T-helper 17 cell (primary cell): ENCODE measurements at places on chromosomes 3 and 15.

GRCh38 chr15:61815356-61816083 is 244.7 kb downstream of the VPS13C start:
- no peak for DNase-seq

DNA sequence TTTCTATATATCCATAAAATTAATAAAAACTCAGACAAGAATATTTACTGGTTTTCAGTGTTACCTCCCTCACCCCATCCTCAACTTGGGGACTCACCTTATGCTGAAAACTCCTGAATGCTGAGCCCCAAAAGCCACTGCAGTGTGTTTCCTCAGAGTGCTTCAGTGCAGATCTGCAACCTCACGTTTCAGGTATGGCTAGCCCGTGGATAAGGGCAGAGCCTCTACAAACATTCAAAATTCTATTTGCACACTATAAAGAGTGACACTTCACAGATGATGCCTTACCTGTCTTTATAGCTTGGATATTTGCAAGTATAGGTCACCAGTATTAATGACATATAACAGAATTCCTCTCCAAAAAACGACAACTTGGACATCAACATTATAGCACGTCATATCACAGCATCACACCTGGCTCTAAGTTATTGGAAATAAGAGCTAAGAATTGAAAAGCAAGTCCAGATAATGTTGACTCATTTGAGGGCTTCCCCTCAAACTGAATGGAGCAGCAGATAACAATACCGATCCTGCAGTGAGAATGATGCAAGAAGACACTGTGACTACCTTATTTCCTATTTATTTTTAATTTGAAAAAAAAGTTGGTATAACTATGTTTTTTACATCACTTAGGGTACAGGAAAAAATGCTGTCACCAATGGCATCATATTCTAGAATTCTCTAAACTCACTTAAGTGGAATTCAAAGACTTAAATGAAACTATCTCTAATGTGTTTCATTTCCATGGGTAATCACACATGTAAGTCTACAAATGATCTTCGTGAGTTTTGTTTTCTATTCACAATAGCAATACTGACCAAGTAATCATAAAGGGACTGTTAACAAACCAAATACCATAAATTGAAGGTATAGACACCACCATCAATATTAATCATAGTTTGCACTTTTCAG is 40.7 kb upstream of the RSL24D1 start:
- no peak for DNase-seq

- no peak for DNase-seq
These were observed 17.7 kb downstream of the POC1A start for GRCh38 chr3:52136513-52136912.

GRCh38 chr15:36053746-36054145 is 507.8 kb upstream of the DPH6 start:
- DNase-seq = no peak

DNA sequence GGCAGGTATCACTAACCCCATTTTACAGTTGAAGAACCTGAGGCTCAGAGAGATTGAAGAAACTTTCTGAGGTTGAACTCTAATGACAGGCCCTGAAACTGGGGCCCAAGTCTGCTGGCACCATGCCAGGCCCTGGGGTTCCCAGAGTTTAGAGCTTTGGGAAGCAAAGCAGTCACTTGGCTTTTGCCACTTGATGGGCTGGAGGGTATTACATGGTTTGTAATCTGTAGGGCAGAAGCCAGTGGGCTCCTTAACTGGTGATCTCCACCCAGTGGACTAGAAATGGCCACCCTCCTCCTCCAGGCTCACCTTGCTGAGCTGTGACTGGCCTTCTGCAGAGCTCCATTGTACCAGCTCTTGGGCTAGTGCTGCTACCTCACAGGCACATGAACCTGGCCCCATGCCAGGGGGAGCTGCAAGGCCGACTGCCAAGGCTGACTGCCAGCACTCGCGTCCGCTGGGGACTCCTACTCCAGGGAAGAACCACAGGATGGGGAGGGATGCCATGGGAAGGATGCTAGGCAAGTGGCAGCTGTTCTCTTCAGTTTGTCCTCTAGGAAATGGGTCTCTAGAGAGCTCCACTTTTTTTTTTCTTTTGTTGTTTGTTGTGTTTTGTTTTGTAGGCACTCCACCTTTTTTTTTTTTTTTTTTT is 104.8 kb downstream of the ETFA start:
- no peak for DNase-seq

- DNase-seq = no peak
These were observed 460.0 kb downstream of the PDCD6IP start for GRCh38 chr3:34258271-34258998.

DNA sequence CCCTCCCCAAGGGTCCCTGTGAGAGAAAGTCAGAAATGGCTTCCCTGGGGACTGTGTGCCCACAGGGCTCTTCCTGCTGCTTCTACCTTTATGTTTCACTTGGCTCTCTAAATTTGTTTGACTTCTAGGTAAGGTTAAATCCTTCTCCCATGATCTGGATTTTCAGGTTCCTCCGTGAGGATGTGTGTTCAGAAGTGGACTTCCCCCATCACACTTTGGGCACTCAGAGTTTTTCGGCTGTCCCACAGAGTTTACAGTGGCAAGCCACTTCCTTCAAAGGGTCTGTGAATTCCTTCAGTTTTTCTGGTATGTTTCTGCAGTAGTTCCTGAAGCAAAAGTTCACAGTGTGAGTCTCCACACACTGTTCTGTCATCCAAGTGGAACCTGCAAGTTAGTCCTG is 30.9 kb upstream of the RARB start:
- DNase-seq = no peak

DNA sequence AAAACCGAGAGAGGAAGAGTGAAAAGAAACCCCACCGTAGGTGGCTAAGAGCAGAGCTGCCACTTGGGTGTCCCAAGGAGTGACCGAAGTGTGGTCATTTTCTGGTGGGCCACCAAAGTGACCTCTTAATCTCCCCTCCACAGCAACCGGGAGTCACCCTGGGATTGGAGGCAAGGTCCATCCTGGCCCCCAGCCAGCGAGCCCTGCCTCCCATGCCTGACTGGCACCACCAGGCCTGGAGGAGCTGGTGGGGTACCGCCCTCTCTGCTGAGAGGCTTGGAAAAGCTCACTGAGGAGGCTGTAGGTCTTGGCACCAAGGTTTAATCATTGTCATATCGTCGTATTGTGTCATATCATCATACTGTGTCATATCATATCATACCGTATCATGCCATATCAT is 74.0 kb upstream of the TRPM1 start:
- DNase-seq = no peak

DNA sequence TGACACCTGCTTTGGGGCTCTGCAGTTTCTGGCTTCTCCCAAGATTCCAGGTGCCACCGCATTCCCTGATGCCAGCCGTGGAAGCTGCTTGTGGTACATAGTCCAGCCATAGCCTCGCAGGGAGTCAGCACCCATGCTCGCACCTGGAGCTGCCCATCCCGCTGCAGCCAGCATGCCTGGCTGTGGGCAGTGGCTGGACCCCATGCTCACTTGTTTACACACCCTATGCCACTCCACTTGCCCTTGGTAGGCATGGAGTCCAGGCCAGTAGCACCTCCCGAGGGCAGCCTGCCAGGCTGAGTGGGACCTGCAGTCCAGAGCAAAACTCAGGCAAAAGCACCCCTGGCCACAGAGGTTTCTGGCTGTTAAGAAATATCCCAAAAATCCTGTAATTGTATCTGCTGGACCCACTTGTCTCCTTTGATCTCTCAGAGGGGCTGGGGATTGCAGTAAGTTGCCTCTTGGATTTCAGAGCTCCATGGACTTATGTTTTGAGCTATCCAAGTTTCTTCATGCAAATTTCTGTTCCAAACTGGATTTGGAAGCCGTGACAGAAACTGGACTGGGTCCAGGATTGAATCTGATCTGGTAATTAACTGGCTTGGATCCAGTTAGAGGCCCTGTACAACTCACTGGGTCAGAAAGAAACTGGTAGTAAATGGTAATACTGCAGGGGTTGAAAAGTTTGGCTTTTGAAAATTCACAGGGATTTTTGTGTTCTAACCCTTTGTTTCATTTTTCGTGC is 149.3 kb downstream of the FMN1 start:
- no peak for DNase-seq

- DNase-seq = no peak
These were observed 55.5 kb downstream of the BTD start for GRCh38 chr3:15657016-15657415.

- DNase-seq = no peak
These were observed 105.0 kb upstream of the ICE2 start for GRCh38 chr15:60583946-60584345.

GRCh38 chr15:90145259-90145658 is 43.0 kb upstream of the IDH2 start:
- DNase-seq = no peak

- no peak for DNase-seq
These were observed 70.9 kb downstream of the ANKRD28 start for GRCh38 chr3:15726881-15727280.

DNA sequence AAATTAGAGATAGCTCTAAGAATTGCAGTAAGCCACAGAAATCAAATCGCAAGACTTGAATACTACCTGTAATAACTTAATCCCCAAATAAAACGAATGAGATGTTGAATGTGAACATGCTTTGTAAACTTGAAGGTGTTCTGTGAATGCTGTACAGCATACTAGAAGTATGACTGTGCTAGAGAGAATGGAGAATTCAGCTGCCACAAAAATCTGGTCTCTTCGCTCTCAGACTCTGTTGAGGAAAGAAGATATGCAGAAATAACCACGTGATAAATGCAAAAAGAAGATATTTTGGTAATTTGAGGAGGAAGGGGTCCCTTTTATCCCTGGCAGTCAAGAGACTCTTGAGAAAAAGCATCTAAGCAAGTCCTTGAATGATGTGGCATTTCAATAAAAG is 37.3 kb downstream of the ZBTB38 start:
- DNase-seq = no peak

DNA sequence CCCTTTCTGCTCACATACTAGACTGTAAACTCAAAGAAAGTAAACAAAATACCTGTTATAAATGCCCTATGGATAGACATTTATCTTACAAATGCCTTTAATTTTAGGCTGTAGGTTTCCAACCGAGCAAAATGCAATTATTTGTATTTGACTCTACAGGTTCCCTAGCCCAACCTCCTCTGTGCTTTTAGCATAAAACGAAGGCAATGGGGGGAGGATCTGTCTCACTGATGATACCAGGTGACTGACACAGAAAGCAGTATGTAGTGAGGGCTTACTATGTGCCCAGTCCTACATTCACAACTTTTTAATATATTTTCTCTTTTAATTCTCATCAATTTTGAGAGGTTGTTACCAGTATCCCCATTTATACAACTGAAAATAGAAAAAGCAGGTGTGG is 87.4 kb downstream of the OXNAD1 start:
- no peak for DNase-seq

DNA sequence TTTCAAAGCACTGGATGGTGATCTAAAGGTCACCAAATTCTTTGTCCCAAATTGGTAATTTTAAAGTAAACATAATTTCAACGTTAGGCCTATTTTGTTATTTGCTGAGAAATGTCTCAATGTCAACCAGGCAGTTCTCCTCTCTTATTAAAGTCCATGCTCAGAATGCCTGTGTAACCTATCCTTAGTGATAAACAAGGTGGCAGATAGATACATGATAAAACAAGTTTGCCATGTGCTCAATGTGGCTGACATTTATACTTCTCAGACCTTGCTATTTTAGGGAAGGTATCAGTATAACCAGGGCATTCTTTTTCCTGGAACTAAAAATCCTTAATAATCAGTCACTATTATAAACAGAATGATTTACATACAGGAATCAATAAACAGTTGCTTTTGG is 8.5 kb downstream of the MBNL1 start:
- no peak for DNase-seq

DNA sequence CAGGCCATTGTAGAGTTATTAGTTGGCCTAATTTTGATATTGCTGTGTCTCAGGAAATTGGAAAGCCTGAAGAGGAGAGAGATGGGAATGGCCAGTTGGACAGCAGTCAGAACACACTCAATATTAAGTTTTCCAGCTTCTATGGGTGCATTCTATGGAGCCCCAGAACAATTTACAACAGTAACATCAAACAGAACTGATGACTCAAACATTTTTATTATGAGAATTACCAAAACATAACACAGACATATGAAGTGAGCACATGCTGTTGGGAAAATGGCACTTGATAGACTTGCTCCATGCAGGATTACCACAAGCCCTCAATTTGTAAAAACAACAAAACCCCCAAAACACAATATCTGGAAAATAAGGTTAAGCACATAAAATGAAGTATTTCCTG is 104.3 kb downstream of the GADL1 start:
- DNase-seq = no peak

GRCh38 chr3:33664195-33664594 is 53.9 kb downstream of the CLASP2 start:
- no peak for DNase-seq

DNA sequence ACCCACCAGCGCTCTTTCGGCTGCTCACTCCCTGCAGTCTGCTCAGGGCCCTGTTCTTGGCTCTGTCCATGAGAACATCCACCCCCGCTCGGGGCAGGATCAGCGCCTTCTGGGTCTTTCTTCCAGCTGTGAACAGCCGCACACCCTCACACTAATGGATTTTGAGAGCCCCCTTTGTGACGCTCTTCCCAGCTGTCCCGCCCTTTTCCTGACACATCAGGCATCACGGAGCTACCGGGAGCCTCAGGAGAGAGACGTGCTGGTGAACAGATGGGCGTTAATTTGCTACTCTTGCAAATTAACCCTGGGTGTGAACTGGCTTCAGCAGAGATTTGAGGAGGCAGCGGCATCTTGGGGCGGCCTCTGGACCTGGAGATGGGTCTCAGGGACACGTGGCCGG is 113.0 kb downstream of the TMEM266 start:
- DNase-seq = no peak

- no peak for DNase-seq
These were observed 55.4 kb downstream of the CCNL1 start for GRCh38 chr3:157104521-157104920.

GRCh38 chr15:74414081-74414580 is 19.6 kb downstream of the SEMA7A start:
- DNase-seq = no peak

DNA sequence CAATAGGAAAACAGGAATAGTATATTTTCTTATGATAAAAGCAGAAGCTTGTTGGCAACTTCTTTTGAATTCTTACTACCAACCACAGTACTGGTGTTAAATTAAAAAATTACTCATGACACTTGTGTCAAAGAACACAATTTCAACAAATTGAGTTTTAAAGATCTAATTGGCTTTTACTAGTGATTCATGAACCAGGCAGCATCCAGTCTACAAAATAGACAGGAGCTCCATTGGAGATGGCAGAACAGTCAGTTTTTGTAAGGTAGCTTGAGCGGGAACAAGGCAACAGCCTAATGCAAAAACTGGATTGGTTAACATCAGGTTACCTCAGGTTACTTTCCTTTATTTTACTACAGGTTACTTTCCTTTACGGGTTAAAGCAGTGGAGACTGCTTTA is 181.3 kb upstream of the THBS1 start:
- DNase-seq = no peak

- DNase-seq = no peak
These were observed 21.6 kb downstream of the REC114 start for GRCh38 chr15:73464602-73465001.

- DNase-seq = no peak
These were observed 39.2 kb upstream of the SEMA4B start for GRCh38 chr15:90161950-90162361.

DNA sequence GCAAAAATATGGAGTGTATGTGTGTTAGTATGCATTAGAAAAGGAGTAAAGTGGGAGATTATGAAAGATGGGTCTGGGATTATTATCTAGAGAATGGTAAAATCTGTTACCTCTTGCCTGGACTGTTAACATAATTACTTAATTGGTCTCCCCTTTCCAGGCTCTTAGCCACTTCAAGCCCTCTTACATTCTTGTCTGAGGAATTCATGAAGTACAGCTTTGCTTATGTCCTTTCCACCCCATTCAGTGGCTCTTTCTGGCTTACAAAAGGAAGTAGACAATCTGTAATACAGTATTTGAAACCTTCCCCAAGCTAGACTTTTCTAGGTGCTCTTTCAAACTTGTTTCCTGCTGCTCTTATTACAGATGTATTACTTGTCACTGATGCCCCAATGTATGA is 129.8 kb downstream of the MBNL1 start:
- no peak for DNase-seq
